Activated T-cell treated with anti-CD3 and anti-CD28 coated beads, Interleukin-2, amount 50 U/mL, for 4 hours (primary cell): ENCODE measurements at places on chromosomes 5 and 9.

GRCh38 chr9:26261503-26262330, 583.5 kb upstream of the TUSC1 start:
- DNase-seq: no peak

DNA sequence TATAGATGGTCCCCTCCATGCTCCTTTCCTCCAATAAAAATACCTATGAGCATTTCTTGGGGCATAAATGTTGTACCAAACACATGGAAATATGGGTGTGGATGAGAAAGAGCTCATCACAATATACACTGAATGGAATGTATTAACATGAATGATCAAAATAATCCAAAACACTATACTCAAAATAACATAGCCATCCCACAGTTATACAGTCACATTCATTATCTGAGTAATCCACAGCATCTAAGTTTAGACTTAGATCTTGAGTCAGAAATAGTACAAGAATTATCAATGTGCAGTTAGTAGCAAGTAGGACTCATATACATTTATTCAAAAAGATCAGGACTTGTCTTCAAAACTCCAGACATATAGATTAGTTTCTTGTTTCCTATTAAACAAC, 175.2 kb upstream of the NREP start:
- no peak for DNase-seq

DNA sequence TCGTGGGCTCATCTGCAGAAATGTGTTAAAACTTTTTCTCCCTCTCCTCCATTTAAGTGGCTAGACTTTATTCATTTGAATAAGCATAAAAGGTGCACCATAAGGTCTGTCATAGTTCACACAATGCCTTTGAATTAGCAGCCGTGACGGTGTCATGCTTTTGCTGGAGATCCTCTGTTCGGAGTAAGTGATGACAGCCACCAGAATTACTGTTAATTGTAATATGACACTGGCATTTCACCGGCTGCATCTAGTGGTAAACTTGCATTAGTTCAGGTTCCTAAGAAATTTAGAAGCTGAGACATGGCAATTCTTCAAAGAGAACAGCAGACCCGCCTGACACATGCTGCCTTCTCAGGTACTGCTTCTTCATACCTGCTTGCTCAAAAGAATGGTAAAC, 241.7 kb downstream of the EBF1 start:
- DNase-seq: no peak

DNA sequence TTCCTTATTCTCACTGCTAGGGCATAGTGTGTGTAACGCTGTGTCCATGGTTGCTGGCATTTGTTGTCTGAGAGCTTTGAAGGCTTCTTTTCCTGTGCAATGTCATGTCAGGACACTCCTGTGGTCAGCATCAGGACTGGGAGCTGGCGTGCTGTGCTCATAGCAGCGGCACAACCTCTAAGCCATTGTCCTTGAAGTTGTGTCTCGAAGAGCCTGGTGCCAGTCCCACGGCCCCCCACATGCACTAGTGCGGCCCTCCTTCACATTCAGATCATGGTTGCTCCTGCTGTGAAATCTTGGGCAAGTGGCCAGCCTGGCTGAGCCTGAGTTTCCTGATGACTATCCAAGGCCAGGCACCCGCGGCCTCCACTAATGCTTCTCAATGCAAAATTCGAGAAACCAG, 32.4 kb downstream of the PDZD2 start:
- no peak for DNase-seq

DNA sequence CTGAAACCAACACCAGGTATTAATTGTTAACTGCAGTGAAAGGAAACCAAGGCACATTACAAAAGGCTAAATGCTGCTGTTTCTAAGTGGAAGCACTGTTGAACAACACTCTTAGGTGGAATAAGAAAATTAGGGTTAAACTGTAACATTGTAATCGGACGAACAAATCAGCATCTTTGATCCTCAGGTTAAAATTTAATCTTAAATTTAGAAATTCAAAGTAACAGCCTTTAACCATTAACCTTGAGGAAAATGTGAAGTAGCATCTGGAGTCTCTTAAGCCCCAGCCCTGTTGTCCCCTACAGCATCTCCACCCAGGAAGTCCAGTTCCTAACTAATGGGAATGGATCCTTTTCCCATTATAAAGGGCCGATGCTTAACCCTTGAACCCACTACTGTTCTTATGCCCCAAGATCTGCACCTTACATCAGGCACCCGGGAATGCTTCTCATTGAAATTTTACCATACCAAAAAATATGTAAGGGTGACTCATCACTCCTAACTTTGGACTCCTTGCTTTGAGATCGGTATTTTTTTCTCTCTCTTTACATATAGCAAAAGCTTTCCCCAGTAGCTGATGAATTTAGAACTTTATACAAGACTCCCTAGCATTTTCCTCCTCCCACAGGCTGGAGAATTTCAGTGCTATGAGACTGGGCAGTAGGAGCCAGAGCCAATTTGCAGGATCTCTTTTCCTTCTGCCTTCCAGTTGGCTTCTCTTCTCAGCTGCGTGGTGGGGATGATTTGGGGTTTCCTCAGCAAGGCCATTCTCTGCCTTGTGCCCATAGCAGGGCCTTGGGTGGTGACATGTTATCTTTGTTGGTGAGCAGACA, 32.0 kb upstream of the ITGA2 start:
- DNase-seq: no peak

DNA sequence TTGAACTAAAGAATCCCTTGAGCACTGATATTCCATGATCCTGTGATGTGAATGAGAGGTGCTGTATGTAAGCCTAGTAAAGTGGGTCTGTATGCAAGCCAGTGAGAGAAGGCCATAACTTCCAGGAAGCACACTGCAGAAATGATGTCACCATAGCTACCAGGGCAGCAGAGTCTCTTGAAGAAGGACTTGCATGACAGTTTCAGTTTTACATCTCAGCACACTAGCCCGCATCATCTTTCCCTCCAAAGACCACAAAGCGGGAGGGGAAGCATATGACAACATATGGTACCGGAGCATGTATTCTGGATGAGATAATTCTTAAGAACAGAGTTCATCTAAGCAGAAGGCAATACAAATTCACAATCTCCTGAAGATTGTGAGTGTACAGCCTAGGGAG, 37.6 kb upstream of the MAST4 start:
- no peak for DNase-seq

- no peak for DNase-seq
Measured at GRCh38 chr5:65356274-65356673, 125.4 kb downstream of the ADAMTS6 start.

GRCh38 chr9:92499701-92500100, 17.4 kb upstream of the ASPN start:
- DNase-seq: no peak

GRCh38 chr9:70832492-70832891, 288.9 kb downstream of the TRPM3 start:
- DNase-seq: no peak

- DNase-seq: no peak
Measured at GRCh38 chr9:124632077-124632621, 125.0 kb upstream of the NR5A1 start.

- no peak for DNase-seq
Measured at GRCh38 chr5:108788142-108788541, 40.4 kb downstream of the FER start.

- no peak for DNase-seq
Measured at GRCh38 chr5:132669455-132669820, 4.4 kb upstream of the IL4 start.

DNA sequence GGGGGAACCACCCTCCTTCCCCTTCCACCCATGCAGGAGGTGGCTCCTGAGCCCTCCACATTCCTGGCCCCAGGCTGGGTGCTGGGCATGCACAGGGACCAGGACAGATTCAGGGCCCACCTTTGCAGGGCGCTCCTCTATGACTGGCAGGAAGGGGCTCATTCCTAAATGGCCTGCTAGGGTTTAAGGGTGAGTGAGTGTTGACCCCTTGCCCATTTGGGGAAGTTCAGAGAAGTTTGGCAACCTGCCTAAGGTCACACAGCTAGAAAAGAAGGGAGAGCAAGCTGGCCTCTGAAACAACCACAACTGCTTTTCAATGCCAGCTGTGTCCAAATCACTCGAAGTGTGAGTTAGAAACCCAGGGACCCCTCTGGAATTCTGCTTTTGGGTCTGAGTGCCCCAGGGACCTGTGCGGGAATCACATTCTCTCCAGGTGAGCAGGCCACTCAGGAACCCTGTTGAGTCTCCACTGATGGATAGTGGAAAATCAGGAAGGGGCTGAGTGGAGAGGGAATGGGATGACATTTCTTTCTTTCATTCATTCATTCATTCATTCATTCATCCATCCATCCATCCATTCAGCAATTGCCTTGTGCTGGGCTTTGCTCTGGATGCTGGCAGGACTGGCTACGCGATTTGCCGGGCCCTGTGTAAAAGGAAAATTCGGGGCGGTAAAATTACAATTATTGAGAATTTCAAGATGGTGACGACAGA, 191.9 kb downstream of the C9orf50 start:
- no peak for DNase-seq
